ENCODE measurements at places on chromosomes 3 and 15.

- DNase-seq: no peak
Observed at GRCh38 chr15:45535486-45536042, 13.0 kb upstream of the SLC30A4 start.

GRCh38 chr15:49079340-49080039, 33.2 kb upstream of the SECISBP2L start:
- no peak for DNase-seq

- peak; percentile 1 for DNase-seq
Observed at GRCh38 chr3:31732548-31732947, 199.8 kb downstream of the STT3B start.

GRCh38 chr15:31173790-31174450, 72.4 kb upstream of the TRPM1 start:
- no peak for DNase-seq

DNA sequence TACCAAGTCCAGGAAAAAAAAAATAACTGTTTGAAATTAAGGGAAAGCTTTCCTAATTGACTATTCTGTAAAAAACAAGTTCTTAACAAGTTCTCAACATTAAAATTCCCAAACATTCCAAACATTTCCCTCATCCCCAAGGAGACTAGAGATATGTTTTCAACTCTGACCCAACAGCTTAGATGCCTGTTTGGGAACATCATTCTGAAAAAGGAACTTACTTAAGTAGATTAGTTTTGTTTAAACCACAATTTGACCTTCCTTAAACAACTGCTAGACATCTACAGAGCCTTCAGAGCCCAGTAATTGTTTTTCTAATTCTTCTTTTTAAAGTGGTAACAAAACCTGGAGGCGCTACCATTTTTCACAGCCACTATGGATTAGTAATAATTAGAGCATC, 12.8 kb downstream of the UBR1 start:
- DNase-seq: no peak

DNA sequence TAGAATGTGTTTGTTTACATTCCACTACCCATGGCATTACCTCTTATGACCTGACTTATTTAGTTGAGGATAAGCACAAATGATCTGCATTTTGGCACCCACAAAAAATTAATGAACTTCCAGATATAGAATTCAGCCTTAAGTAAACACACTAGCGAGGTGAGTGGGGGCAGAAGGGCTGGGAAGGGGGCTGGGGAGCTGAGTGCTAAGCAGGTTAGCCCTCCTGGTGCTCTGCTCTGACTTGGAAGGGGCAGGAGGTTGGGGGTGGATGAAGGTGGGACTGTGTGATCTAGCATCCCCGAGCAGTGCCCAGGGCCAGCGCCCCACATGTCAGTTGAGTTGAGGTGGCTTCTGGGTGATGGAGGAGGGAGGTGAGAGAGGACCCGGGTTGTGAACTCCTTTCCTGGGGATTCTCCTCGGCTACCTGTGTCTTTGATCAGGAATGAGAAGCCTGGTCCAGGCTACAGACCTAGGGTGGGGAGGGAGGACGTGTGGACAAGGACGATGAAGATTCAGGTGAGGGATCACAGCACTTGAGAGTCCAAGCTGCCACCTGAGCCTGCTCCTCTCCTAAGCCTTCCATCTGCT, 178.6 kb upstream of the SMAD3 start:
- DNase-seq: no peak

- peak; percentile 48 for DNase-seq
Observed at GRCh38 chr3:167780214-167780883, 44.8 kb downstream of the SERPINI1 start.

DNA sequence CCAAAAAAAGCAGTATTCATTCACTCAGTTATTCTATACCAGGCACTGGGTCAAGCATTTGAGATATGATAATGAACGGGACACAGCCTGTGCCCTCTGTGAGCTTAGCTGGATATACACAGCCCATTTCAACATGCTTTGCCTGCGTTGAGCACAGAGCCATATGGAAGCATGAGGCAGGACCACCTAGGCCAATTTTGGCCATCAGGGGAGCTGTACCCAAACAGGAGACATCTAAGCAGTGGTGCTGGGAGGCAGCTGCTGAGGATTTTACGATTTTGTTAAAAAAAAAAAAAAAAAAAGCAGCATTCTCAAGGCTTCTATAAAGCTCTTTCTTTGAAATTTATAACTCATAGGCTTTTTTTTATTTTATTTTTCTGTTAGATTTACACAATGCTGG, 87.2 kb upstream of the SLC2A2 start:
- DNase-seq: no peak

- DNase-seq: no peak
Observed at GRCh38 chr3:112149136-112149535, 16.1 kb upstream of the GCSAM start.

DNA sequence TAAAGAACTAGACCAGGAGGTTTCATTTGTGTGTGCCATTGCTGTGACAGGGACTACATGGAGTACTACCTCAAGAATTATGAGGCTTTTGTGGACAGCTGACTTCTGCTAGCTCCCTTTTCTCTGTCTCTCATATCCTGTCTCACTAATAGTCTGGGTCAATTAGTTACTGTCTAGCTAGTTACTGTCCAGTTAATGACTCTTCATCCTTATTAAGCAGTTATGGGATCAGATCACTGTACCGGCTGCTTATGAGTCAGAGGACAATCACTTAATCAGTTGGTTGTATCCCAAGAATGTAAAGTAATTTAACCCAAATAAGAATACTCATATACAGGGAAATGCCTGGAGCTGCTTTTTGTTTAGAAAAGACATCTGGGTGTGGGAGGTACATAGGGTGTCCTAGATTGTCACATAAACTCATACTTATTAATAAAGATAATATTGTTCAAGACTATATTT, 158.0 kb downstream of the CDIN1 start:
- DNase-seq: no peak

GRCh38 chr3:178404961-178405360, 131.3 kb upstream of the KCNMB2 start:
- DNase-seq: no peak

DNA sequence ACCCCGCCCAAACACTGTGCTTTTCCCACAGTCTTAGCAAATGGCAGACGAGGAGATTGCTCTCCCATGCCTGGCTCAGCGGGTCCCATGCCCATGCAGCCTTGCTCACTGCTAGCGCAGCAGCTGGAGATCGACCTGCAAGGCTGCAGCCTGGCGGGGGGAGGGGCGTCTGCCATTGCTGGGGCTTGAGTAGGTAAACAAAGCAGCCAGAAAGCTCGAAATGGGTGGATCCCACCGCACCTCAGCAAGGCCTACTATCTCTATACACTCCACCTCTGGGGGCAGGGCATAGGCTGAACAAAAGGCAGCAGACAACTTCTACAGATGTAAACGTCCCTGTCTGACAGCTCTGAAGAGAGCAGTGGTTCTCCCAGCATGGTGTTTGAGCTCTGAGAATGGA, 27.2 kb upstream of the WDR5B start:
- DNase-seq: peak; percentile 2

- DNase-seq: peak; percentile 15
Observed at GRCh38 chr3:37967260-37967881, 23.2 kb upstream of the VILL start.

DNA sequence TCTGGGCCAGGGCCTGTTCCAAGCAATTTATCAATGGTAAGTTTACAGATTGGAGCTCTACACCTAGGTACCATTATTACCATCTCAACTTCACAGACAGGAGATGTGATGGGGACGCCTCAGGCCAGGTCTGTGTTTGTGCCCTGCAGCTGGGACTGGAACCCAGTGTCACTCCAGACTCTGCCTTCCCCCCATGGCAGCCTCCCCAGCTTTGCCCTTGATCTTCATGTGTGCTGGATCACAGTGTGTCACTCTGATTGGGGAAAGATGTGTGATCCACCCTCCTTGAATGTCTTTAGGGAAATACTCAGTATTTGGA, 59.6 kb downstream of the MGLL start:
- no peak for DNase-seq

DNA sequence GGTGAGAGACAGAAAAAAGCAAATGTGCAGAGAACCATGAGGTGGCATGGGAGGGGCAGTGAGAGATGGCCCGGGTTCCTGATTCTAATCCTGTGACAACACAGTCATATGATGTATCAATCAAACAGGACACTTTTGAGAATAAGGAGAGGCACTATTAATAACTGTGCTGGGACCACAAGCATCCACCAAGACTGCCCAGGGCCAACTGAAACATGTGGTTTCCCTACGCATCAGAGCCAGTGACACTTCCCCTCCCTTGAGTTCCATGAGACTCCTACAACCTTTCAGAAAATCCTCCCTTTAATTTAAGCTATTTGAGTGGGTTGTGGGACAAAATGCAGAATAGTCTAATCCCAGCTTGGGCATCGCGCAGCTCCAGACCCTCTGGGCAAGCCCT, 17.4 kb downstream of the SH3BP5 start:
- DNase-seq: no peak

- no peak for DNase-seq
Observed at GRCh38 chr3:14761121-14761672, 57.6 kb upstream of the FGD5 start.

DNA sequence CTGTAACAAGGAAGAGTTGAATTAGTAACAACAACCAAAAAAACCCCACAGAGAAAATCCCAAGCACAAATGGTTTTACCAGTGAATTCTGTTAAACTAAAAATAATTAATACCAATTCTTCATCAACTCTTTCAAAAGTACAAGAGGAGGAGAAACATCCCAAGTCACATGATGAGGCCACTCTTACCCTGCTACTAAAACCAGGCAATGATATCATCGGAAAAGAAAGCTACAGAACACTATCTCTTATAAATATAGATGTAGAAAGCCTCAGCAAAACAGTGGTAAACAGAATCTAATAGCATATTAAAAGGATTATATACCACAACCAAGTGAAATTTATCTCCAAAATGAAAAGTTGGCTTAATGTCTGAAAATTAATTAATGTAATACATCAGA, 168.1 kb upstream of the SLCO3A1 start:
- no peak for DNase-seq

DNA sequence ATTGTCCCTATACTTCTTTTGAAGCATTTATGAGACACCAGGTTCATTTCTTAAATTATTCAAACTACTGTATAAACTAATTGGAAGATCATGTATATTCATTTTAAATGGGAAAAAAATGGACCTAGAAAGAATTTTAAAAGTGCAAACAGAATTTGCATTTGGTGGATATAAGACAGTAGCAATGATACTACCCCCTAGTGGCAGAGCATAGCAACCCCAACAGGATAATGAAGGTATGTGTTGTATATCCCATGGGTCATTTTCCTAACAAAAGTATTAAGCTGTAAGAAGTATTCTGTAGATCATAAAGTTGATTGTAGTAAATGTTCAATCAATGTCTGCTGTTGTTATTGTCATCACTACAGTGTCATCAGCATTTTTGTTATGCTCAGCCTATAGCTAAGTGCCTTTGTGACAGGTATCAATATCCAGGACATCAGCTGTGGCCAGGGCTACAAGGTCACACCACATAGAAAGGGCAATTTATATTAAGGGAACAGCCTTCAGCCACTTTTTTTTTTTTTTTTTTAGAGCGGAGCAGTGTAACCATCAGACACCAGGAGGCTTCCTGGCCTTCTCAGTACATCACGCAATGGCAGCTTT, 175.8 kb downstream of the FOXB1 start:
- DNase-seq: peak; percentile 19

DNA sequence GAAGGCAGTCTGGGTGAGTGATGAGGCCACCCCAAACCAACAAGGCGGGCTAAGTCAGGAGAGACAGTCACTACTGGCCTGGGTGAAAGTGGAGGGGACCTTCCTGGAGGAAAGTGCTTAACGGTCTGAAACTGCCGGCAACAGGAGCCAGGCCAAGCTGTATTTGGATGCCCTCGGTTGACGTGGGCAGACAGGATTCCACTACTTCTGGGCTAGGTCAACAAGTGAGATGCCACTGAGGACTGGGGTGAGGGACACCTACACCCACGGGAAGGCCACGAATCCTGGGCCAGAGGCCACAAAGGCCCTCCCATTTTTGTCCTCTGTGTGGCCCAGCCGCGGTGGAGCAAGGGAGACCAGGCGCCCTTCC, 12.3 kb downstream of the SPTBN5 start:
- DNase-seq: no peak

- no peak for DNase-seq
Observed at GRCh38 chr3:66382142-66382541, 118.7 kb downstream of the LRIG1 start.

- DNase-seq: peak; percentile 15
Observed at GRCh38 chr3:120559242-120560061, 36.7 kb upstream of the NDUFB4 start.

DNA sequence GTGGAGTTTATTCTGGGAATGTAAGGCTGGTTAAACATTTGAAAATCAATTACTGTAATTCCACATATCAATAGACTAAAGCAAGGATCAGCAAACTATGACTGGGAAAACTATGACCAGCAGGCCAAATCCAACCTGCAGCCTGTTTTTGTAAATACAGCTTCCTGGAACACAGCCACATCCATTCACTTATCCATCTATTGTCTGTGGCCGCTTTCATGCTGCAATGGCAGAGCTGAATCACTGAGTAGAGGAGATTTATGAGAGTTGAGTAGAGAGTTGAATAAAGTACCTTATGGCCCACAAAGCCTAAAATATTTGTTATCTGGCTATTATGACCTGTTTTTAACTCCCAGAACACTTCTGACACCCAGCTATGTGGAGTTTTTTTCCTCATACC, 12.2 kb downstream of the MYLK start:
- DNase-seq: no peak

- no peak for DNase-seq
Observed at GRCh38 chr3:119211803-119212202, 28.9 kb downstream of the B4GALT4 start.

DNA sequence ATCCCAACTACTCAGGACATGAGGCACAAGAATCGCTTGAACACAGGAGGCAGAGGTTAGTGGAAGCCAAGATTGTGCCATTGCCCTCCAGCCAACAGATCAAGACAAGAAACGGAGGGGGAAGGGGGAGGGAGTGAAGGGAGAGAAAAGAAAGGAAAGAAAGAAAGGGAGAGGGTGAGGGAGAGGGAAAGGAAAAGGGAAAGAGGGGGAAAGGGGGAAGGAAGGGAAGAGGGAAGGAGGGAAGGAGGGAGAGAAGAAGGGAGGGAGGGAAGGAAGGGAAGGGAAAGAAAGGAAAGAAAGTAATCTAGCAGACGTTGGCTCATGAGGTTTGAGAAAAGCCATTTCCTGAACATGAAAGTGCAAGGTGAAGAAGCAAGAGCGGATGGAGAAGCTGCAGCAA, 53.1 kb upstream of the SETMAR start:
- no peak for DNase-seq

DNA sequence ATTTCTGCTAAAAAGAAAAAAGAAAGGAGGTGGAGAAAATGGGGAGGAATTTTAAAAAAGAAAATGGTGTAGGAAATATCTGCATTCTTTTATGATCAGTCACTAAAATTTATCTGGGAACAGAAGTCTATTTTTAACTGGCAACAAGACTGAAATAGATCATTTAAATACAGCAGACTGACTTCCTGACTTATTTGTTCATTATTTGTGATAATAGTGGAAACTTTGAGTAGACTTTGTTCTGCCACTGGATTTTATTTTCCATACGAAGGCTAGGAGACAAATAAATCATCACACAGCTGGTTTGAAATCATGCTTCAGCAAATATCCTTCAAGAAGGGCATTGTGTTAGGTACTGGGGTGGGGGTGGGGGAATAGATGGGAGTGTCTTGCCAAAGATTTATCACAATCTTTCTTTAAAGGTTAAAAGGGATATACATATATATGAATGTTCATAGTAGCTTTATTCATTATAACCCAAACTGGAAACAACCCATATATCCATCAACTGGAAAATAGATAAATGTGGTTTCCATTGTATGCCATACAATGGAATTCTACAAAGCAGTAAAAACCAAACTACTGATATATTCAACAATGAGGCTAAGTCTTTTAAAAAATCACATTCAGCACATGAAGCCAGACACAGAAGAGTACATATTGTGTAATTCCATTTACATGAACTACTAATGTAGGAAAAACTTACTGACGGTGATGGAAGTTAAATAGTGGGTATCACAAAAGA, 4.7 kb upstream of the CLASP2 start:
- DNase-seq: no peak

Measured in NCI-H510A treated with DMSO at 0.1 percent for 48 hours (cell line).